ENCODE measurements at places on chromosomes 2 and 18. TPM values are rescaled to one million over a fixed set of nuclear protein-coding genes. Genes with fewer than 3 reads are reported as not detected.

LCLAT1 gene
- total RNA-seq, result 10.9 TPM

OR6B2 gene
- not detected for total RNA-seq

TMEM37 gene
- total RNA-seq, result 210 TPM

CD8B2 gene
- total RNA-seq, result not detected

PSME4 gene
- total RNA-seq, result 29.4 TPM

ITGA4 gene
- 5.9 TPM for total RNA-seq

CAB39 gene
- 110 TPM for total RNA-seq

IL1F10 gene
- not detected for total RNA-seq

SP5 gene
- total RNA-seq, result not detected

C1QL2 gene
- total RNA-seq, result not detected

NYAP2 gene
- total RNA-seq, result not detected

SPHKAP gene
- not detected for total RNA-seq

FBLN7 gene
- total RNA-seq, result 1.2 TPM

DBI gene
- 87.5 TPM for total RNA-seq

DNA sequence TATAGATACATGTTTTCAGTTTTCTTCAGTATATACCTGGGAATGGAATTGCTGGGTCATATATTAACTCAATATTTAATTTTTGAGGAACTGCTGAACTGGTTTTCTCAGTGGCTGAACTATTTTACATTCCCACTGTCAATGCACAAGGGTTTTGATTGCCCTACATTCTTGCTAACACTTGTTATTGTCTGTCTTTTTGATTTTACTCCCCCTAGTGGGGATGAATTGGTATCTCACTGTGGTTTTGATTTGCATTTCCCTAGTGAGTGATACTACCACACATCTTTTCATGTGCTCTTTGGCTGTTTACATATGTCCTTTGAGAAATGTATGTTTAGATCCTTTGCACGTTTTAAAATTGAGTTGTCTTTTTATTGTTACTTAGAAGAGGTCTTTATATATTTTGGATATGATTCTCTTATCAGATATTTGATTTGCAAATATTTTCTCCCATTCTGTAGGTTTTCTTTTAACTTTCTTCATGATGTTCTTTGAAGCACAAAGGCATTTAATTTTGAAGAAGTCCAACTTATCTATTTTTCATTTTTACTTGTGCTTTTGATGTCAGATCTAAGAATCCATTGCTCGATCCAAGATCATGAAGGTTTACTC, 36.2 kb downstream of the ASB1 start:
- DNase-seq, result no peak

GRCh38 chr2:199230091-199230490, 227.6 kb downstream of the SATB2 start:
- DNase-seq, result no peak

- DNase-seq, result no peak
Measured at GRCh38 chr2:102660574-102660973, 41.2 kb downstream of the SLC9A2 start.

DNA sequence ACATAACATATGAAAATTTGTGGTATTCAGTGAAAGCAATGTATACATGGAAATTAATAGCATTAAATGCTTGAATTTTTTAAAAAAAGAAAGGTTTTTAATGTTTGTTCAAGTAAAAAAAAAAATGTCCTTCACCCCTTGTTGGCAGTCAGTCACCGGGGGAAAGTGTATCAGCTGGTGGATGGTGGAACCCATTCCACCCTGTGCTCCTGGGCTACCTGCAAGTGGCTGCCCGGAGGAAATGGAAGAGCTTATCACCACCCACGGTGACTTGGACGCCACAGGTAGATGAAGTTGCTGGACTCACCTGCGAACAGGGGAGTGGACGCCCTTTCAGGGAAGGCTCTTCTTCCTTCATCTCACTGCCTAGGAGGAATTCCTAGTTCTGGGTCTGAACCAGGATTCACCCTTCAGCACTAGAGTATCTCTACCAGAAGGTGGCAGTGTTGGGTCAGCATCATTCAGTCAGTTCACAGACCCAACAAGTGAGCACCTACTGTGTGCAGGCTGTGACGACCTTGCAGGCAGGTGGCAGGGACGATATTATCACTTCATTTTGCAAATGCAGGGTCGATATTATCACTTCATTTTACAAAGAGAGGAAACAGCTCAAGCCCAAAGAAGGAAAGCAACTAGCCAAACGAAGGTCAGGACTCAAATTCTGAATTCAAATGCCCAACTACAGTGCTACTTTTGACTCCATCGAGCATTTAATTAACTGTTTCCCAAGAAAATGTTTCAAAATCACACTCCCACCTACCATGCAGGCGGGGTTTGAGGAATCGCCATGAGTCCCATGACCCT, 35.8 kb downstream of the CIB4 start:
- no peak for DNase-seq

- no peak for DNase-seq
Measured at GRCh38 chr2:206198677-206199076, 39.0 kb downstream of the EEF1B2 start.

DNA sequence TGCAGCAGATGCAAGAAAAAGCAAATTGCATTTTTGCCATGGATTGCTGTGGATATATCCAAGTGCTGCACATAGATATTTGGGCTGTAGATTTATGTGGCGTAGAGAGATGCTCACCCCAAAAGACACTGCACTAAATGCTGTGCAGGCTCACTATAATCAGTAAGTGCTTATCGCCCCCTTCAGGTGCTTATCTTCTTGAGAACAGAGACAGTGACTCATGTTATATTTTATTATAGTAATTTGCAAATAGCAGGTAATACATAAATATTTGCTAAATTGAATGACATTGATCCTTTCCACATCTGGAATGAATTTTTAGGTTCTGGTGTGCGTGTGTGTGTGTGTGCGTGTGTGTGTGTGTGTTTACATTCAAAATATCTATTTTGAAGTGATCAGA, 36.8 kb upstream of the PLEKHM3 start:
- no peak for DNase-seq

DNA sequence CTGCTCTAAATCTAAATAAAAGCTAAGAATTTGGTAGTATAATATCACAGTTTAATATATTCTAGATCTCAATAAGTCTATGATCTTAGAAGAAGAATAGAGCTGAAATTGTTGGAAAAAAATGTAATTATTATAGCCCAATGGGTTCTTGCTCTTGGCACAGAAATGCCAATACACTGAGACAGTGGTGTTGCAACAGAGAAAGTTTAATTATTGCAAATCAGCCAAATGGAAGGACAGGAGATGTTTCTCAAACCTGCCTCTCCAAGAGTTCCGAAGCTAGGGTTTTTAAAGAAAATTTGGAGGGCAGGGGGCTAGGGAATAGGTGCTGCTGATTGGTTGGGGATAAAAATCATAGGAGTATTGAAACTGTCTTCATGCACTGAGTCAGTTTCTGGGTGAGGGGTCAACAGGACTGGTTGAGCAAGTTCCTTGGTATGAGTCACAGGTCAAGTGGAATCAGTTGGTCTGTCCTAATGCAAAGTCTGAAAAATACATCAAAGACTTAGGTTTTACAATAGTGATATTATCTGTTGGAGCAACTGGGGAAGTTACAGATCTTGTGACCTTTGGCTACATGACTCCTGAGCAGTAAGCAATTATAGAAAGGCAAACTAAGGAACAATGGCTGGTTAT, 228.6 kb downstream of the CD226 start:
- no peak for DNase-seq

- DNase-seq, result no peak
Measured at GRCh38 chr2:174338147-174338605, 3.4 kb downstream of the SP9 start.

DNA sequence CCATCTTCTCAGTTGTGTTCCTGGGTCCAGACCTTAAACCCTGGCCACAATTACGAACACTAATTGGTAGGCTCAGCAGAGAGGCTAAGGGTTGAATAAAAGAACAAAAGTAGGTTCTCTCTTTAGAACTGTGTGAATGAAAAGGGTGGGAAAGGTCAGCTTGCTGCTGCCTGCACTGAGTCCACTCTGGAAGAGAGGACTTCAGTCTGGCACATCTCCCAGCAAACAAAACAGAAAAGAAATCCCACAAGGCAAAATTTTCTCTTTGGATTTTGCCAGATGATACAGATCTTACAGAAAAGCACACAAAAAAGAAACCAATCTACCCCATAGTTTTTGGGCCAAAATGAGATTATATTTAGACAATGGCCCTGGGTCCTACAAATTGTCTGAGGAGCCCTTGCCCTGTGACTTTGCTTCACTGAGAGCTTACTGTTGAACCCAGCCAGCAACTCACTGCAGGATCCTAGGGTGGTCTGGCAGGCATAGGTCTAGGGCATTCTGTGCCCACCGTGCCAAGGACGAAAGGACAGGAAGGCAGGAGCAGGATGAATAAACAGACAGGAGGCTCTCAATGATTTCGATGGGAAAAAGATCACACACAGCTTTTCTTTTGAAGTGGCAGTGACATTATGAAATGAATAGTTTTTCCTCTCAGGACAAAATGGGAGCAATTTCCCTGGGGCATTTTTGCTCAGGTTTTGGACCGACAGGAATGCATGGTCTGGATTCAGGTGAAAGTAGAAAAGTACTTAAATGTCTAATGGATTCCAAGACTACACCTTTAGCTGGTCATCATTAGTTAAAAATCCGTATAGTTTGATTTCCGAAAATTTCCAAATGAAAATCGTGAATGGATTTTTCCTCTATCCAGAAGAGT, 68.4 kb upstream of the STAM2 start:
- no peak for DNase-seq

- no peak for DNase-seq
Measured at GRCh38 chr2:3265981-3266924, 111.4 kb downstream of the EIPR1 start.

DNA sequence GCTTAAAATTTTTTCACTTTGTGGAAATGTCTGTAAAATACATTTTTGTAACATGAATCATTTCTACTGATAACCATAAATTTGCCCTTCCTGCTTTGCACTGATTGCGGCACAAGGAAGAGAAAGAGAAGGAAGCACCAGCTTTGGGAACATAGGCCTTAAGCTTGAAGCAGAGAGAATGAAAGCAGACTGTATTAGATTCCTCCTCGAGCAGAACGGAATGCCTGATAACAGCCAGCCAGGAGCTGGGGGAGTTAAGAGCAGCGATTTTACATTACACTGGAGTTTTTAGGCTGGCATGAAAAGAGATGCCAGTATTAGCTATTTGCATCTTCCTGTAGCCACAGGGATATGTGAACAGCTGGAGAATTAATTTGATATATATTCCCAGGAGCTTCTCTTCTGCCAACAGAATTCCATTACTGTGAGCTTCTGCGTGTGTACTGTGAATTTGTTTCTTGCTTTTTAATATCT, 33.5 kb downstream of the CRIM1 start:
- no peak for DNase-seq

DNA sequence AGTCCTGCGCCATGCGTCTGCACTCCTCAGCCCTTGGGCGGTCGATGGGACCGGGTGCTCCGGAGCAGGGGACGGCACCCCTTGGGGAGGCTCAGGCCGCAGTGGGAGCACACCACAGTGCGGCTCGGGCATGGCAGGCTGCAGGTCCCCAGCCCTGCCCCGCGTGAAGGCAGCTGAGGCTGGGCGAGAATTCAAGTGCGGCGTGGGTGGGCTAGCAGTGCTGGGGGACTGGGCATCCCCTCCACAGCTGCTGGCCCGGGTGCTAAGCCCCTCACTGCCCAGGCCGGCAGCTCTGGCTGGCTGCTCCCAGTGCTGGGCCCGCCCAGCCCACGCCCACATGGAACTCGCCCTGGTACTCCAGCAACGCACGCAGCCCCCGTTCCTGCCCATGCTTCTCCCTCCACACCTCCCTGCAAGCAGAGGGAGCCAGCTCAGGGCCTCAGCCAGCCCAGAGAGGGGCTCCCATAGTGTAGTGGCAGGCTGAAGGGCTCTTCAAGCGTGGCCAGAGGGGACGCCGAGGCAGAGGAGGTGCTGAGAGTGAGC, 198.3 kb upstream of the CNTNAP5 start:
- no peak for DNase-seq

DNA sequence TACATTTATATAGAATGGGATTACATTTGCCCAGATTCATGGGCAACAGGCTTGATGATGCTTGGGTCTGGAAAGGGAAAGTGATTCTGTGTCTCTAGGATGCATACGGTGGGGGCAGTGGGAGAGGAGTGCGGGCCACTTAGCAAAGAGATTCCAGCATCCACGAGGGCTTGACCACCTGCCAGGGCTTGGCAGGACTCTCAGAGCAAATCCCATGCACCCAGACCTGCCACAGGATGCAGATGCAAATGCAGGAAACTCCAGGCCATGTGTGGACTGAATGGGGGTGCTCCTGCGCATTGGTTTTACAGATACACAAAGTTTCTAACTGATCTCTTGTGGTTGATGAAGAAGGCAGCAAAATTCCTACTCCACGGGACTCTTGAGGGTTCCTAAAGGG, 334.7 kb downstream of the CYRIA start:
- DNase-seq, result no peak

DNA sequence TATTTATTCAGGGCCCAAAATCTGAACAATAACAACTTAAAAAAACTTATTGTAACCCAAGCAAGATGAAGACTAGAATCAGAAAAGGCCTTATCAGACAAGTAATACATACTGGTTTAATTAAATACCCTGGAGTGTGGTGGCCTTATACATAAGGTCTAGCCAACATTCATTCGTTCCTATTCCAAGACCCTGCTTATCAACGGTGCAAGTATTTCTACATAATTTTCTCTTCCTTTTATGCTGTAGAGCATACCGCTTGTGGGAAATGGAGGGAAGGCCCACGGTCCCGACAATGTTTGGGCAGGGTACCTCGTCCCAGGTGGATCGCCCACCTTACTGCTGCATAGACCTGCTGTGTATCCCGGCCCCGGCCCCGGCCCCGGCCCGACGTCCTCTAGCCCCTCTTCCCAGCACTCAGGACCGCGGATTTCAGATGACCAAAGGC, 708 bp downstream of the ZNF24 start:
- DNase-seq, result no peak

- no peak for DNase-seq
Measured at GRCh38 chr2:101971836-101972235, 19.9 kb upstream of the IL1R2 start.

GRCh38 chr18:33560686-33561370, 17.2 kb upstream of the ASXL3 start:
- DNase-seq, result no peak

GRCh38 chr2:145750612-145751011, 1230.7 kb upstream of the ZEB2 start:
- no peak for DNase-seq

- DNase-seq, result no peak
Measured at GRCh38 chr2:181185948-181186347, 205.5 kb downstream of the UBE2E3 start.

GRCh38 chr2:168775837-168776236, 26.6 kb upstream of the NOSTRIN start:
- no peak for DNase-seq

DNA sequence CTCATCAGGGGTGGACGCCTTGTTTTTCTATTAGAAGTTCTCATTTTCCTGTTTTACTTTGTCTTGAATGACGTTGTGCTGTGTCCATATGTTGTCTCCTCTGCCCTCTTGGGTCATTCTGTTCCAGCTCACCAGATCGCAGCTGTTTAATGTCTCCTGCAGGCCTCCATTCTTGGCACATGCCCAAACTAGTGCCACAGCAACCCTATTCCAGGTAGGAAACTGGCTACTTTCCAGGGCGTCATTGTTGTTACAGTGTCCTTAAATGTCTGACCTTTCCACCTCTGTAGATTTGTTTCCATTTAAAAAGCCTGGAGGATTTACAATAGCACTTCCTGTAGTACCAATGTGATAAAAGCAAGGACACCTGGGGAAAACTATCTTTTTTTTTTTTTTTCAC, 500.7 kb downstream of the METTL4 start:
- DNase-seq, result no peak

Data from transverse colon (tissue), 4 donors.